Bronchus fibroblast of lung (primary cell): ENCODE measurements at places on chromosomes 11 and 22. TPM values are rescaled to one million over a fixed set of nuclear protein-coding genes. Genes with fewer than 3 reads are reported as not detected.

The FOXR1 gene
- not detected in 2 replicates for total RNA-seq

The EMID1 gene
- total RNA-seq, result 0.30 TPM in 1 of 2 replicates, not detected in the other

The RASSF10 gene
- not detected in 2 replicates for total RNA-seq

The ASPHD2 gene
- total RNA-seq, result 1.2 and 1.5 TPM in 2 replicates

The HBD gene
- total RNA-seq, result not detected in 2 replicates

The SPTBN2 gene
- total RNA-seq, result 0.89 and 2.0 TPM in 2 replicates

The PRRG4 gene
- total RNA-seq, result not detected in 2 replicates
